ENCODE measurements at places on chromosomes 6 and 20.

GRCh38 chr6:117550078-117550600, 52.2 kb downstream of the GOPC start:
- no peak for DNase-seq

GRCh38 chr6:82624251-82624650, 260.6 kb downstream of the TPBG start:
- DNase-seq: no peak

DNA sequence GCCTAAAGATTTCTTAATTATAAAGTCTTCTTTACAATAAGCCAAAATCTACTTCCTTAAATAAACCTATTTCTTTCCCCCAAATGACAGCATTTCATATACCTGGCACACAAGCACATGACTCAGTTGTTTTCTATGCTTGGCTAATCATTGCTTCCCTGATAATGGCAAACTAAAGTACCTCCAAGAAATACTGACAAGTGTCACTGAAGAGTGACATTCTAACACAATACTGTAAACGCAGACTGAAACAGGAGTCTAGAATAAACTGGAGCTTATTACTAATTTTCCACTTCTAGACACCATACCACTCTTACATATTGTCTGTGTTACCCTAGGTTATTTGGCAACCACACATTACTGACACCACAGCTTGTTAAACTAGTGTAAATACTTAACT, 14.3 kb downstream of the SYNCRIP start:
- no peak for DNase-seq

DNA sequence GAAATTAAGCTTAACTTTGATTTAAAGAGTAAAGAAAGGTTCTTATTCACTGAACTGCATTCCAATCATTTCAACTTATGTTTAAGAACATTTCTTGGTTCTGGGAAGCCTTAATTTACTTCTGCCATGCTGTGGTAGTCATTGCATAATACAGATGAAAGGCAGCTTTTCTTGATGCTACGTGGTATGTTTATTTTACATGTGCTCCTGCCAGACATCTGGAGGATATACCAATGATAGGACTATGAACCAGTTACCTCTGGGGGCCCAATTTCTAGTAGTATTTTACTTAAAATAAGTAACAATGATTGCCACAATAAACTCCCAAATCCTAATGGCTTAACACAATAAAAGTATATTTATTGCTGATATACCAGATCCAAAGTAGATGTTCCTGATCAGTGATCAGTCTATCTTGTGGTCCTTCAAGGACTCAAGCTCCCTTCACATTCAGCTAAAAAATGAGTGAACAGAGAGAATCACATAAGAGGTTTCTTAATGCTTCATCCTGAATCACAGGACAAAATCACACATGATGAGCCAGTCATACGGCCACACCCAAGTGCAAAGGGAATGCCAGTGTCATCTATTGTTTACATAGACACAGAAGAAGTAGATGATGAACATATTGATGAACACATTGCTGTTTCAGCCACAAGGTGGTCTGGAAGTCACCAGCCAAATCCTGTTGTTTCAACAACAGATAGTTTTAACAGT, 56.5 kb upstream of the CCN2 start:
- no peak for DNase-seq

DNA sequence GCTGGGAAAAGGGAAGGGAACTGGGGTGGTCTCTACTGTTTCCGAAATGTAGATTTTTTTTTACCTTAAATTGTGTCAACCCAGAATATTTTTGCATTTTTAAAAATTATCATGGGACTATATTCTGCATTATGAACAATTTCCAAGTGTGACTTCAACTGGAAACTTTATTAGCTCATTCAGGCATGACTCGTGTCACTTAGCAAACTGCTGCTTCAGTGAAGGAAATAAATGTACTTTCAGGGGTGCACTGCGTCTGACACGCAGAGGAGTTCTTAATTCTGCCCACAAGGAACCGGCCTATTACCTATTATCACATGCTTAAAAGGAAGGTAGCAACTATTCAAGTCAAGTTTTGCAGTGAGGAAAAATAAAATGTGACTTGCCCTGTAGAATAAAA, 291.3 kb upstream of the PRDM1 start:
- DNase-seq: no peak

- no peak for DNase-seq
Measured at GRCh38 chr20:1474817-1475603, 8.4 kb upstream of the NSFL1C start.

GRCh38 chr6:124389127-124389526, 573.1 kb upstream of the RNF217 start:
- DNase-seq: no peak

GRCh38 chr6:34130862-34131261, 15.0 kb downstream of the GRM4 start:
- no peak for DNase-seq

DNA sequence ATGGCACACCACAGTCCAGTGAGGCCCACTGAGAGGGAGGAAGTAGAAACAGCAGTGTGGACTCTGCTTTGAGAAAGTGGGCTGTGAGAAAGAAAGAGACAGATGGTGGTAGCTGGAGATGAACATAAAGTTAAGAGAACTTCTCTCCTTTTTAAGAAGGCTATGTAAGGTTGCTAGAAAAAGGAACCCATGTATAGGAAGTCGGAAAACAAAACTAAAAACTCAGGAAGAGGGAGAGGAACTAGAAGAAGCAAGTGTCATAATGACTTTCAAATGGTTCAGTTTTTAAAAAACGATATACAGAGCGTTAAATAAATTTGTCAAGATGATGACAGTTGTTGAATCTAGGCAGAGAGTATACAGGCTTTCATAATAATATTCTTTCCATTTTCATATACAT, 25.4 kb upstream of the GMNN start:
- DNase-seq: no peak

- DNase-seq: no peak
Measured at GRCh38 chr6:97322811-97323210, 39.8 kb upstream of the MMS22L start.

DNA sequence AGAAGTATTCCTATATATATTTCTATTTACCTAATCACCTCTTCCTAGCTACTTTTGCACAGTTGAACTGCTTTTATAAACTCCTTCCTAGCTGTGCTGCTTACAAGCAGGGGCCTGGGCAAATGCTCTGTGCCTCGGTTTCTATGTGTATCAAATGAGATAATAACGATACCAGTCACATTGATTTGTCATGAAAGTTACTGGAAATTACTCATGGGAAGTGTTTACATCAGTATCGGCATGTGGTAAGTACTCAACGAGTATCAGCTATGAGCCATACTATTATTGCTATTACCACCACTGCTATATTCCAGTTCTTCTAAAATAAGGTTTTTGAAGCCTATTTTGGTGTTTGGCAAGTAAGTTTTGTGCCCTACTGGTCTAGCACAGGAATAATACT, 4.9 kb downstream of the LAMA4 start:
- DNase-seq: no peak

DNA sequence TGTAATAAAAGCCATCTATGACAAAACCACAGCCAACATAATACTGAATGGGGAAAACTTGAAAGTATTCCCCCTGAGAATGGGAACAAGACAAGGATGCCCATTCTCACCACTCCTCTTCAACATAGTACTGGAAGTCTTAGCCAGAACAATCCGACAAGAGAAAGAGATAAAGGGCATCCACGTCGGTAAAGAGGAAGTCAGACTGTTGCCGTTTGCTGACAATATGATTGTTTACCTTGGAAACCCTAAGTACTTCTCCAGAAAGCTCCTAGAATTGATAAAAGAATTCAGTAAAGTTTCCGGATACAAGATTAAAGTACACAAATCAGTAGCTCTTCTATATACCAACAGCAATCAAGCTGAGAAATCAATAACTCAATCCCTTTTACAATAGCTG, 14.0 kb upstream of the RUNX2 start:
- DNase-seq: no peak

GRCh38 chr6:37020812-37021211, 15.4 kb downstream of the FGD2 start:
- DNase-seq: no peak

GRCh38 chr20:41173161-41173721, 35.9 kb downstream of the PLCG1 start:
- peak; percentile 71 for DNase-seq

- no peak for DNase-seq
Measured at GRCh38 chr6:51927450-51927849, 160.0 kb downstream of the PKHD1 start.

DNA sequence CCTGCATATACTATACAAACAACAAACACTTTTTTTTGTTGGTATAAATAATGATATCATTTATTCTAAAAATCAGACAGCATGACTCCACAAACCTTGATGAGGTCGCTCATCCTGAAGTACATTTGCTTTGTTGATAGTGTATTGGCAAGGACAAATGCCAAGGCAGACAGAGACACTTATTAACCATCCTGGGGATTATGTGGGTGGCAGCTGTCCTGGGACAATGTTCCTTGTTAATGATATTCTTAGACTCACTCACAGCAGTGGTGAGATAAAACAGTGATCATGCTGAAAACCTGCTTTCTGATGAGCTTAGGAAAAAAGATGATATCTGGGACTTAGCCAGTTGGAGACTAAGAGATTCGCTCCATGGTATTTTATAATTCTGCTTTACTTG, 85.4 kb upstream of the OGFRL1 start:
- no peak for DNase-seq

- no peak for DNase-seq
Measured at GRCh38 chr20:11454966-11455799, 462.5 kb upstream of the BTBD3 start.

- no peak for DNase-seq
Measured at GRCh38 chr20:5136096-5136495, 9.3 kb downstream of the CDS2 start.

DNA sequence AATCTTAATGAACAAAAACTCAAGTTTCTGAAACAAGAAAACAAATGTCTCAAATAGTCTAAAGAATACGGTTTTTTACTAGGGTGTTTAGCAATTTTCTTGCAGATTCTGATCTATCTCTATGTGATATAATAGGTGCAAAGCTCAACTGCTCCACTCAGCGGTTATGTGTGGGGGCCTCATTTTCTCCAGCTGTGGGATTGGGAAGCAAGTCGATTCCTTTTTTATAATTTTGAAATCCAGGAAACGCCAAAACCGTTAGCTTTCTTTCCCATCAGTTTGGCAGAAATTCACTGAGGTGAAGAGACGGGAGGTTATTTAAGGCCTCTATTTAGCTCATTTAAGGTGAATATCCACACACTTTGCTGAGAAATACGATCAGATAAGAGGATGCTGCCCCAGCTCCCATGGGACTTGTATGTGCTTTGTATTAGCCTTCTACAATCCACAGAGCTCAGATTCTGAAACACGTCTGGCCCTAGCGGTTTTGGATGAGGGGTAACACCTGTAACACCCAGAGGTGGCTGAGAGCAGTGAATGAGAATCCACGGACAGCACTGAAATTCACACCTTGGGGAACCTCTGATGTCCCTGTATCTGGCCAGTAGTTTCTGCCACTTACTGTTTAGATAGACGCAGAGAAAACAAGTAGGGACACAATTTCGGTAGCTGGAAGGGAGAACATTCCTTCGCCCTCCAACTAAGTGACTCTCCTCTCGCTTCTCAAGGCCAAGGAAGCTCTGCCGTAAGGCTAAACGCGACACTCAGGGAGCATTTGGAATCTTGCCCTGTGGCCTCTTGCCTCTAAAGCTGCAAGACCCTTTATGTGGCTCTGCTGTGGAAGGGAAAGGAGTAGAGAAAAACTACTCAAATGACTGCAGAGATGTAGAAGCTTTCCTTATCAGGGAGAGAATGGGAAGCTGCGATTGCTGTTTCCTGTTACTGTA, 6.5 kb upstream of the BCAS4 start:
- no peak for DNase-seq

DNA sequence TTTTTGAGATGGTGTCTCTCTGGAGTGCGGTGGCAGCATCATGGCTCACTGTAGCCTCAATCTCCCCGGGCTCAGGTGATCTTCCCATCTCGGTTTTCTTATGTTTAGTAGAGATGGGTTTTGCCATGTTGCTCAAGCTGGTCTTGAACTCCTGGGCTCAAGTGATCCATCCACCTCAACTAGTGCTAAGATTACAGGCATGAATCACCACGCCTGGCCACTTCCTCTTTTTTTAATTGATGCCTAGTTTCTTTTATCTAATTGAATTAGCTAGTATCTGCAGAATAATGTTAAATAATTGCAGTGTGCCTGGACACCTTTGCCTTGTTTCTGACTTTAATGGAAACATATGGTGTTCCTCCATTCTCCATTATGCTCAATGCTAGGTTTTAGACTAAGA, 38.4 kb upstream of the SLC22A16 start:
- DNase-seq: no peak

DNA sequence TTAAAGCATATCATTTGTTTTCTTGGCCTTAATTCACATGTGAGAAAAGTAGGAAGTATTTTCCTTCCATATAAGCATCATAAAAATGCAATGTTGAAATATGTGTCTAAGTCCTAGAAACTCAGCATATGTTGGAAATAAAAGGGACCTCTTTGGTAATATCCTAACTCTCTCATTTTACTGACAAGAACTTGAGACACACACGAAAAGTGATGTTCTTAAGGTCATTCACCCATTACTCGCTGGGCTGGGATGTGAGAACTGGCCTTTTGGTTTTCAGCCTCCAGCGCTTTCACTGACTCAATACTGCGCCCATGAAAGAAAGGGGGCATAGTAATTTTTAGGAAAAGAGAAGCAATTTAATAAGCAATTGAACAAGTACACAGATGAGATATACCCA, 153.5 kb upstream of the SCGN start:
- no peak for DNase-seq

- DNase-seq: no peak
Measured at GRCh38 chr6:77401231-77401630, 62.1 kb downstream of the HTR1B start.

- peak; percentile 32 for DNase-seq
Measured at GRCh38 chr6:14423955-14424354, 306.4 kb downstream of the CD83 start.

- DNase-seq: no peak
Measured at GRCh38 chr6:80001337-80001736, 3.1 kb upstream of the TTK start.

DNA sequence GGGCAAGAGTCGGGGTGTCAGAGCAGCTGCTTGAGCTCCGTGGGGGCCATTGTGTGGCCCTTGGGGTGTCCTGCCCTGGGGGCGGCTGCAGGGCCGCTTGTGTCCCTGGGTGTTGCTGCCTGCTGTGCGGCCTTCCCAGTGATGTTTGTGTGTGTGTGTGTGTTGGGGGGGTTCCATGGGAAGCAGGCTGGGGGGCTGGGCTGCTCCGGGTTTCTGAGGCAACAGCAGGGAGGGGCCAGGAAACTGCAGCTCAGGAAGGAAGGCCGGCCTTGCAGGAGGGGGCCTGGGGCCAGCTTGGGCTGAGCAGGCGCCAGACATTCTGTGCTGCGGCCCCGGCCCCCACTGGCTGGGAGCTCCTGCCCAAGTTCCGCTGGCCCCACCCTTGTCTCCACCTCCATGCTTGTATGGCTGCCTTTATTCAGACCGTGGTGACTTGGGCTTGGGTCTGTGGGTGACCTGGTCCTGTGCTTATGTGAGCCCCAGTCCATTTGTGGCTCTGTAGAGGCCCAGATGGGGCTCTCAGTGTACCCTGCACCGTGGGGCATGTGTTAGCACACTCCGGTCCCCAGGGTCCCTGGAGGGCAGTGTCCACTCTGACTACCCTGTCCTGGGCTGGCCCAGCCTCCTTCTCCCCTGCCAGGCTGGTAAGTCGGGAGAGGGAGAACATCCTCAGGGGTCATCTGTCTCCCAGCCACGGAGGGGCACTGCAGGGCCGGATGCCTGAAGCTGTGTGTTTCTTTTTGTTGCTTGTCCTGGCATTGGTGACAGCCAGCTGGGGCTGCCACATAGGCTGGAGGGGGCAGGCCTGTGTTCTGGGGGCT, 4.6 kb upstream of the SOX18 start:
- no peak for DNase-seq
